ENCODE measurements at places on chromosomes 1 and 21.

DNA sequence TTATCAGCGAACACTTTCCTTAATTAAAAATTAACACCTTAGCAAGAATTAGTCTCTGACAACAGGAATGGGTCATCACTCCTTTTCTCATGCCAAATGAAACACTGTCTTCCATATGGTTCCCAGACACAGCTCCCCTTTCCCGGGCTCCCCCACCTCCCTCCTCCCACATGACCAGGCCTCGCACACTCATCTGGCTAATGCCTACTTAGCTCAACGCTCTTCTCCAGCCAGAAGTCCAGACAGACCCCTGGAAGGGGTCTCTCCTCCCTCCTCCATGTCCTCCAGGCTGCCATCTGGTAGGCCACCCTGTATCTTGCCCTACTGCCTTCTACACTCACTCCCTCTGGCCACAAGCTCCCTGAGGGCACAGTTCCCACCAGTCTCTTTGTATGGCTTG lies 39.9 kb downstream of the KCNC4 start:
- no peak for DNase-seq

DNA sequence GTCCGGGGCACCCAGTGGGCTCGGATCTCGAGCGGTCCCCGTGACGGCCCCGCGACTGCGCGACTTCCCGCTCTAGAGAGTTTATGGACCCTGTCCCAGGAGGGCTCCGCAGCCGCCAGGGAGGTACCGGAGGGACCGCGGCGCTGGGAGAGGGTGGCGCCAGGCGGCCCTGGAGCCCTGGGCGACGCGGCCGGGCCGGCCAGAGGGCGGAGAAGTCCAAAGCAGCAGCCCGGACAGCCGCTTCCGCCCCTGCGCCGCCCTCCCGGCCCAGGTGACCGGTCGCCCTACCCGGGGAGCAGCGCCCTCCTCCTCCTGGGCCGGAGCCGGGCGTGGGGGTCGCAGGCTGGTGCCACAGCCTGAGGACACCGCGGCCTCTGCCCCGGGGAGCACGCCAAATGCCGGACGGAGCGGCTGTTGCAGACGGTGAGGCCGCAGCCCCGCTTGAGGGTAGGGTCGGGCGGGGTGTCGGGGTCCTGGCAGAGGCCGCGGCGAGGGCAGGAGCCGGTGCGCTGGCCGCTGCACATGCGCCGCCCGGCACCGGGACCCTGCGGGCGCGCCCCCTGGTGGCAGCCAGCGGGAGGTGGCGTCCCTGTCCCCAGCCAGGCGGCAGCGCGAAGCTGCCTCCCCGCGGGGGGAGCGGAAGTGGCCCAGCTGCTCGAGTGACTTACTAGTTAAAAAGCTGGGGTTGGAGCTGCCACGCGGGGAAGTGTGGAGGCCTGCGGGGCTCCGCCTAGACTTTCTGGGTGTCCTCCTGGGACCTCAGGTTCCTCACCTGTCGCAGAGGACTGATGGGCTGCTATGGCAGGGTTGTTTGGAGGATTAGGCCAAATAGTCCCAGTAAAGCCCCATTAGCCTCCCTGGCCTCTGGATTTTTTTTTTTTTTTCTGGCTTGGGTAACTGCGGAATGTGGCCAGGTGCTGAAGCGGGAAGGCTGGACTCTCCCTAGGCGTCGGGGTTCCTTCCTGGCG lies 20.9 kb upstream of the ZNF678 start:
- peak; percentile 90 for DNase-seq

- no peak for DNase-seq
These were observed 124.0 kb downstream of the CNIH3 start for GRCh38 chr1:224739997-224740684.

- no peak for DNase-seq
These were observed 27.8 kb upstream of the FMO4 start for GRCh38 chr1:171286032-171286705.

- no peak for DNase-seq
These were observed 8.7 kb upstream of the EXTL1 start for GRCh38 chr1:26012864-26013263.

DNA sequence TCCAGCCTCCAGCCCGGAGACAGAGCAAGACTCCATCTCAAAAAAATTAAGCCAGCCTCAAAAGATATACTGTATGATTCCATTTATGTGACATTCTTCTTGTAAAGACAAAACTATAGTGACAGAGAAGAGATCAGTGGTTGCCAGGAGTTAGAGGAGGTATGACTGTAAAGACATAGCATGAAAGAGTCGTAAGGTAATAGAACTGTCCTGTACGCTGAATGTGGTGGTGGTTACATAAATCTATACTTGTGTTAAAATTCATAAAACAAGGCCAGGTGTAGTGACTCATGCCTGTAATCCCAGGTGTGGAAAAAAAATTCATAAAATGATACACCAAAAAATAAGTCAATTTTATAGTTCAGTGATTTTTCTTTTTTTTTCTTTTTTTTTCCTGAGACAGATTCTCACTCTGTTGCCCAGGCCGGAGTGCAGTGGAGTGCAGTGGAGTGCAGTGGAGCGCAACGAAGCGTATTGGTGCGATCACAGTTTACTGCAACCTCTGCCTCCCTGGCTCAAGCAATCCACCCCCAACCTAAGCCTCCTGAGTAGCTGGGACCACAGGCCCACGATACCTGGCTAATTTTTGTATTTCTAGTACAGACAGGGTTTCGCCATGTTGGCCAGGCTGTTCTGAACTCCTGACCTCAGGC lies 84.9 kb upstream of the CXADR start:
- no peak for DNase-seq

DNA sequence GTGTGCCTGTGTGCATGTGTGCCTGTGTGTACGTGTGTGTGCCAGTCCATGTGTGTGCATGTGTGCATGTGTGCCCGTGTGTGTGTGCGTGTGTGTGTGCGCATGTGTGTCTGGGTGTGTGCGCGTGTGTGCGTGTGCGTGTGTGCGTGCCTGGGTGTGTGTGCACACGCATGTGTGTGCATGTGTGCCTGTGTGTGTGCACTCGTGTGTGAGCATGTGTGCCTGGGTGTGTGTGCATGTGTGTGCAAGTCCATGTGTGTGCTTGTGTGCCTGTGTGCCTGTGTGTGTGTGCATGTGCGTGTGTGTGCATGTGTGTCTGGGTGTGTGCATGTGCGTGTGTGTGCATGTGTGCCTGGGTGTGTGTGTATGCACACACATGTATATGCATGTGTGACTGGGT lies 28.7 kb upstream of the COL6A2 start:
- DNase-seq = no peak

GRCh38 chr1:178126741-178127185 lies 32.9 kb downstream of the RASAL2 start:
- DNase-seq = no peak

DNA sequence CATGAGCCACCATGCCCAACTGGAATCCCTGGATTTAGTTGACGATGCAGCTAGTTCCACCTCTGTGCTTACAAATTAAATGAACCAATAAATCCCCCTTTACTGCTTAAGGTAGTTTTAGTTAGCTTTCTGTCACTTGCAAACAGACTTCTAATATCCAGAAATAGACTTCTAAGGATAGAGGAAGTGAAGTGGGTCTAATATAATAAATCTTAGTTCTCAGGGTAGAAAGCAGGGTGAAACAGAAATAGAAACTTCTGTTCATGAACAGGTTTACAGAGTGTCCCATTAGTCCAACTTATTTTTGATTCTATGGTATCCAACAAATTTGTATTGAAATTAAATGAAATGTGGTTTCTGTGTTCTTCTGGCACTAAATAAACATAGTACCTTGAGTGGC lies 20.1 kb downstream of the BCAS2 start:
- DNase-seq = no peak

GRCh38 chr1:165449131-165449530 lies 4.2 kb upstream of the RXRG start:
- DNase-seq = no peak

- no peak for DNase-seq
These were observed 20.4 kb upstream of the TMEM52 start for GRCh38 chr1:1939296-1940122.

GRCh38 chr21:17451364-17451891 lies 61.4 kb upstream of the CXADR start:
- no peak for DNase-seq

DNA sequence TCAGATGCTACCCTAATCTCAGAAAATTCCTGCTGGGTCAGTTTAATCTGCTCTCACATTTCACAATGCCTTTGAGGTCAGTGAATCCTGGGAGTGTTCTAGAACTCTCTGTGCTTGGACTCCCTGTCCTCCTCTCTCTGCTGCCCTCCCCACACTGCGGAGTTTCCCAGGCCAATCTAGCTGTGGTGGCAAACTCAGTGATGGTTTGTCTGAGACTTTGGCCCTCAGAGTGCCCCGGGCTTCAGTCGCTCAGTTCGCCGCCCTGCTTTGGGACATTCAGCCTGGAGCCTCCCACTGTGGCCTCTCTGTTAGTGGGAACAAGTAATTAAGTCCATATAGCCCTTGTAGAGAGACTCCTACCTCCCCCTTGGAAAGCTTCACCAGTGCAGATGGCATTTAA lies 7.1 kb downstream of the C1orf226 start:
- no peak for DNase-seq

- DNase-seq = no peak
These were observed 13.6 kb downstream of the PCNX2 start for GRCh38 chr1:233281711-233282581.

DNA sequence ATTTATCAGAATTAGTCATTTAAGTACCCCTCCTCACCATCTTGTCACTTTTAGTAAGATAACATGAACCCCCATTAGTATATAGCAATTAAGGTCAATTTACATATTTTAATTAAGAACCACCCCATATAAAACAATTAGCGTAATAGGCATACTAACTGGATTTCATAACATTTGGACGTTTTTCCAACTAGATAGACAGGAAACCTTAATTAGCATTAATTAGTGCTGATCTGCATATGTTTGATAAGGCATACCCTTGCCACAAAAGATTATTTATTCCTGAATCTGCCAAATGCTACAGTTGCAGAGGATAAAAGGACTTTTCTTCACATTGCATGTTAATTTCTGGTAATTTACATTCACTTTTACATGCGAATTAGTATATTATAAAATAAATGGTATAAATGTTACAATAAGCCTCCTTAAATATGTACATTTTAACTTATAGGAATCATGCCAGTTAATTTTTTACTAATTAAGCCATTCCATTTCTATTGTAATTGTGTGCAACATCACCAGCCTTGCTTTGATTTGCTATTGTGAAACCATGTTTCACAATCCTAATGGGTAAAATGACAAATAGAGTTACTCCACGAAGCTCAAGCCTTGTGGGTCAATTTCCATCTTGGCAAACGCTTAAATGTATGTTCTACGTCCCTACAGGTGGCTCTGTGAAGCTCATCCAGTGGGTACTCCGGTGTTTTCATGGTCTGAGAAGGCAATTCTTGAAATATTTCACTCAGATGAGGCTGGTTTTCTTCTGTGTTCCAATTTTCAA lies 469.6 kb downstream of the DPYD start:
- no peak for DNase-seq

DNA sequence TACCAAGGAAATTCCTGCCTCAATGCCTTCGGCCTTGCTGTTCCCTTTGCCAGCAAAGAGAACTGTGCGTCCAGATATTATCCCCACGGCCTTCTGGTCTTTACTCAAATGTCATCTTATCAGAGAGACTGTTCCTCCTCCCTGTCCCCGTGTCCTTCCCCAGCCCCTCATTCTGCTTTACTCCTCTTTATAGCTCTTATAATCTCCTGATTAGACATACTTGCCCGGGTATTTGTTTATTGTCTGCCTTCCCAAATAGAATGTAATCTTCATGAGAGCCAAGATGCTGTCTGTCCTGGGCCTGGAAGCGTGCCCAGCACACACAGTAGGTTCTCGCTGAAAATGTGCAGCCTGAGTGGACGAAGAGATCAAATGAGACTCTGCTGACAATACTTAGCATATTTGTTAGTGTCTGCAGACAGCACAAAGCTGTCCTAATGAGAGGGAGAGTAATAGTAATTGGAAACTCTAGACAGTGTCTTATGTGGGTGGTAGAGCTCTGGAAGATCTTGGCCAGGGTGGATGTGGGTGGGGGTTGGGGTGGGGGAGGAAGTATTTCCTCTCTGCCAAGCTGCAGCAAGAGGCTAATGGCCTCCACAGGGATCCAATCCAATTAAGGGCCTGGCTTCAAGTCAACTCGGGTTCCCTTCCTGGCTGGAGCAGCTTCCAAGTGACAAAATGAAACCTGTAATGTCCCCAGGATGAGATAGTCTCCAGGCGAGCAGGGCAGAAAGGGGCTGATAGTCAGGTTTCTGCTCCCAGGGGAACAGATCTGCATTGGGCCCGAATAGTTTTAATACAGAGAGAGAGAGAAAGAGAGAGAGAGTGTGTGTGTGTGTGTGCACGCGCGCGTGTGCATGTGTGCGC lies 9.5 kb upstream of the CLIC4 start:
- no peak for DNase-seq

- DNase-seq = no peak
These were observed 258.3 kb downstream of the ATG4C start for GRCh38 chr1:63042278-63042677.

DNA sequence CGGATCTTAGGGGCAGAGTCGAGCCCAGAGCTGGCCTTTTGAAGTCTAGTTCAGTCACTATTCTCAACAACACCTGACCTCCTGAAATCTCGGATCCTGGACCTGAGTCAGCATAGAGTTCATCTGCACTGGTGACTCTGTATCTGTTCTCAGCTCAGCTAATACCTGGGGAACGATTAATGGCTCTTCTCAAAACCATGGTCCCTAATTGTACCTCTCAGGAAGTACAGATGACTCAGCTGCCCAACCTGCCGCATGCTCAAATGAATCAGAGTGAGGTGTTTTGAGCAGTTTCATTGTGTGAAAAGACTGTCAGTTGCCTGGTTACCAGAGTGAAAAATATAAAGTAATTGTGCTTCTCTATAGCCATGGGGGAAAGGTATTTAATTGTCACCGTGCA lies 89.2 kb downstream of the SLC35F3 start:
- DNase-seq = no peak

DNA sequence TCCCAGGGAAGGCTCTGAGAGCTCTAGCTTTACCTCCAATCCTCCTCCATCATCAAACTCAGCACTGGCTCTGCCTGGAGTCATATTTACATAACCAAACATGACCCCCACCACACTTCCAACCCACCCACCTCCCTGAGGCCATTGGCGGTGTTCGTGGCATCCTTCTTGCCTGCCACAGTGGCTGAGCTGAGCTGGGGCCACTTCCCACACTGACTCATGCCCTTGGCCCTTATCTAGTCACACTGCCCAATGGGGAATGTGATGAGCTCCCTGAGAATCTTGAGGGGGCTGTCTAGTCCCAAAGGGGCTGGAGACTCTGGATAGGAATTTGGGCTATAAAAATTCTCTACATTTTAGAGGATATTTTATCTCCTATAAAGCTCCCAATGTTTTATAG lies 230.9 kb upstream of the IRF2BP2 start:
- no peak for DNase-seq

GRCh38 chr1:71583756-71584155 lies 502.9 kb upstream of the ZRANB2 start:
- no peak for DNase-seq

DNA sequence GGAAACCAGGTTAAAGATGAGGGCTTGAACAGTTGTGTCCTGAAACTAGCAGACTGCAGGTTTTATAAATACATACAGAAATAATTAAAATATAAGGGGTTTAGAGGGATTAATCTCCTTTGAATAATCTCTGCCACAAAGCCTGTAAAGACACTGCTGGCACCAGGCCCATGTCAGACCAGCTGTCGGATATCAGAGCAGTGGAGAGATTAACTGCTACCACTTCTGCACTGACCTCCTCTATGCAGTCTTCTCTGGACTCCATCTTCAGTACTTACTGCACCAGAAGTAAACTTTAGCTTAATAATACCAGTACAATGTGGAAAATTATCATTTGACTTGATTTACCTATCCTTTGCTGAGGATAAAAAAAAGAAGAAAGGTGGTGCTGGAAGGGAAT lies 128.6 kb downstream of the LHX4 start:
- no peak for DNase-seq

GRCh38 chr1:178057912-178058534 lies 35.9 kb upstream of the RASAL2 start:
- no peak for DNase-seq

- DNase-seq = no peak
These were observed 213.9 kb downstream of the PATJ start for GRCh38 chr1:61956016-61956645.
